ENCODE measurements at places on chromosomes 7 and 10. TPM values are rescaled to one million over a fixed set of nuclear protein-coding genes. Genes with fewer than 3 reads are reported as not detected.

Gene ADCYAP1R1
- 1.7 TPM for total RNA-seq

Gene TM9SF3
- total RNA-seq: 57.4 TPM

Gene ERVW-1
- total RNA-seq: not detected

Gene OR13A1
- total RNA-seq: not detected

GRCh38 chr7:84462259-84462658, 267.7 kb upstream of the SEMA3A start:
- no peaks in the 10 kb centered on the region for H3K27me3 ChIP-seq
- no peak overlapping the region for H3K4me3 ChIP-seq
- no peak overlapping the region for H3K27ac ChIP-seq
- no peaks in the 10 kb centered on the region for H3K36me3 ChIP-seq
- no peak for DNase-seq
- no peaks in the 10 kb centered on the region for H3K4me1 ChIP-seq

GRCh38 chr10:8050556-8051108, 3.9 kb upstream of the GATA3 start:
- no peak overlapping the region for H3K27ac ChIP-seq
- peak overlapping the region; percentile 36 for H3K4me3 ChIP-seq
- peaks cover 62% of the 10 kb centered on the region for H3K4me1 ChIP-seq
- no peak for DNase-seq
- peaks cover 100% of the 10 kb centered on the region for H3K27me3 ChIP-seq
- no peaks in the 10 kb centered on the region for H3K36me3 ChIP-seq

DNA sequence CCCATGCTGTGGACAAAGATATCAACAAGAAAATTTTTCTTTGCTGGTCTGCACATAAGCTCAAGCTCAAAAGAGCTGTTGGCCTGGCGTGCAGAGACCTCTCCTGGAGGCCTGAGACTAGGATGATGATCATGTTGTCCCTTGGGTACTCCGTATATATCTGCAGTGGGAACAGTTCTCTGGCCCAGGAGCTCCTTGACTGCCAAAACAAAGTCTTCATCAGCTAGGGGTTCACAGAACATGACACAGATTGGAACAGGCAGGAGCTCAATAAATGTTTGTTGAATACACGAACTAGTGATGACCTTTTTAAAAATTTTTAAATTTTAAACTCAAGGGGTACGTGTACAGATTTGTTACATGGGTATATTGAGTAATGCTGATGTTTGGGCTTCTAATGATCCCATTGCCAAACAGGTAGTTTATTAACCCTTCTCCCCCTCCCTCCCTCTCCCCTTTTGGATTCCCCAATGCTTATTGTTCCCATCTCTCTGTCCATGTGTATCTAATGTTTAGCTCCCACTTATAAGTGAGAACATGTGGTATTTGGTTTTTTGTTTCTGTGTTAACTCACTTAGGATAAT, 49.1 kb downstream of the ZNF783 start:
- DNase-seq: no peak
- no peak overlapping the region for H3K27ac ChIP-seq
- no peaks in the 10 kb centered on the region for H3K36me3 ChIP-seq
- no peak overlapping the region for H3K4me3 ChIP-seq

DNA sequence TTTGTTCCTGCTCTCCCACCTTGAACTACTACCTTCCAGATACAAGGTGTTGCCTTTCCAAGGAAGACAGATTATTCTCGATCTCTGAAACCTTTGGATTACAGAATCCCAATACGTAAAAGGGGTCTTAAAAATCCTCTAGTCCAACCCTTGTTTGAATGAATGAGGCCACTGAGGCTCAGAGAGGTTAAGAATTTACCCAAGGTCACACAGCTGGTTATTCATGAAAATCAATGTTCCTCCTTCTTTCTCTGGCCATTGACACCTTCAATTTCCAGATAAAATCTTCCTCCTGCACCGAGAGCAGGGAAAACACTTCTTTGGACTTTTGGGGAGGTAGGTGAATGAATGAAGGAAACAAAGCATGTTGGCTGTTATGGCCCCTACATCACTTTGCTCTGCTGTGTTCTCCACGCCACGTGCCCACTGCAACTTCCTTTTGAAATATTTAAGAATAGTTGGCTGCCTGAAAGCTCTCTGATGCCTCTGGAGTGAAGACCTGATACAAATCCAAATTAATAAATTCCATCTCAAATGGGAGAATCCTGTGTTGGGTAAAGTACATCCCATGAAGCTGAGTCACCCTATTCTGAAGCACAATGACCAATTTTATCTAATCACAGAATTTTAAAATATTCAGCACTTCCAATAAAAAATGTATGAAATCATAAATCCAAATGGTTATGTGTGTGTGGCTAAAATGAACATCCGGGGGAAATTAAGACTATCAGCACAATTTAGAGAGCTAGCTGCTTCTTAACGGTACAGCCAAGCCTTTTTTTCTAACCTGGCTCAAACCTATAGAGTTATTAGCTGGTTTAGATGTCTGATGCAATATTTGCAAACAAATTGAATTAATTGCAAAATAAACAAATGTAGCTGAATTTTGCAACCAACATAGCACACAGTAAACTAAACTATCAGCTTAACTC, 7.3 kb downstream of the SVIL start:
- H3K4me3 ChIP-seq: no peak overlapping the region
- no peak for DNase-seq
- no peaks in the 10 kb centered on the region for H3K4me1 ChIP-seq

DNA sequence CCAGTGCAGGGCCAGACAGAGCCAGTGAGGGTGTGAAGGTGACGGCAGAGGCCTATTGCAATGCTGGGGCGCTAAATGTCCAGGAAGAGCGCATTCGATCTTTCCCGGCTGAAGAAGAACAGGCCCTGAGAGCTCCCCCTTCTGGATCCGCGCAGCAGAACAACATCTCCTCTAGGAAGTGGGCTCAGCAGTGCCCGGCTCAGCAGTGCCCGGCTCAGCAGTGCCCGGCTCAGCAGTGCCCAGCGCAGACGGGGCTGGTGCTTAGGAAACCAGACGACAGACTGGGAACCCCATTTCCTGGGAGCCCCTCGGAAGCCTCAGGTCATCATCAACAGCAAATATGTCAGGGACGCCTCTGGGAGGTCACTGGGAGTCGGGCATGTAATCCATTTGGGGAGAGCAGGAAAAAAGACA, 4.7 kb upstream of the NOS3 start:
- H3K27me3 ChIP-seq: no peaks in the 10 kb centered on the region
- peak; percentile 60 for DNase-seq
- no peak overlapping the region for H3K27ac ChIP-seq
- no peak overlapping the region for H3K4me3 ChIP-seq

DNA sequence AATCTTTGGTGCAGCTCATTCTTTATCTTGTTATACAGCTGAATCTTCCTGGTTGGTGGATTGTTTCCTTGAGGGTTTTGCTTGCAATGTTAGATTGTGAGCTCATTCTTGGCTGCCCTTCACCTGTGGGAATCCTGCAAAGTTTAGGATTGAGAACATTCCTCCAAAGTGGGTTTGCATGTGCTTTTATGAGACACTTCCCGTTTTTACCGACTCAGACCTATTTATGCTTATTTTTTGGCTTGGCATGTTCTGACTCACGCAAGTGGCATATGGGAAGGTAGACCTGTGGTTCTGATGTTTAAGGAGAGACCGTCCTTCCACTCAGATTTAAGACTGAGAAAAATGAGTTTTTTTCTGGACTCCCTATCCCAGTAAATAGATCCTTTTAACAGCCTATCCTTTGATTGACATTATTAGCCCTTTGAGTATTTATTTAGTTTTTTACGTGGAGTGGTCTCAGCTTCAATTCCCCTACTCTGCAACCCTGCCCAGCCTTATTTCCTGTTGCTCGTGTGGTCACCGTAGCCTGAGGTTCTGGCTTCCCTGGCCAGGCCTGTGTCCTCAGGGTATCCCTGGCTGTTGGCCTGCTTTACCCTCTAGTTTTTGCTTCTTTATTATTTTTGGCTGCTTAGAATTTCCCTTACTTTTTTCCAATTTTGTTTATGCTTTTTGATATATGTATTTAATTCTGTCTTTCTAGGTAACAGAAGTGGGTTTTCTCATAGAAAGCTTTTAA, 13.4 kb upstream of the PRF1 start:
- no peaks in the 10 kb centered on the region for H3K27me3 ChIP-seq
- H3K4me1 ChIP-seq: peaks cover 6% of the 10 kb centered on the region
- no peak overlapping the region for H3K4me3 ChIP-seq
- H3K27ac ChIP-seq: no peak overlapping the region
- no peak for DNase-seq

DNA sequence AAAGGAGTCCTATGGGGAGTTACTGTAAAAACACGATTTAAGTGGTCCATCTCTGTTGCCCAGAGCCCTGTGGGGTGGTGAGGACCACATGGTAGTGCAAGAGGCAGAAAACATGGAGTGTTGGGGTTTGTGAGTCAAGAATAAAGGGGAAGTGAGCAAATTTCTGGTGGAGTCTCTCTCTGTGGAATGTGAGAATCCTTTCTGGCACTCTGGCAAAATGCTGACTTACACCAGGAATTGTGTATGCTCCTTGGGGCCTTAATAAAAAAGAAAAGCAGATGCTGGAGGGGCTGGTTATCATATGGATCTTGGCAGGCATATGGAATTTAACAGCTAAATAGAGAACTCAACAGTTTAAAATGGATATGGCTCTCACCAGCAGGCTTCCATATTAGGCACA, 486.0 kb downstream of the TNS3 start:
- DNase-seq: no peak
- H3K36me3 ChIP-seq: no peaks in the 10 kb centered on the region
- H3K27ac ChIP-seq: no peak overlapping the region
- peaks cover 3% of the 10 kb centered on the region for H3K4me1 ChIP-seq
- no peak overlapping the region for H3K4me3 ChIP-seq

DNA sequence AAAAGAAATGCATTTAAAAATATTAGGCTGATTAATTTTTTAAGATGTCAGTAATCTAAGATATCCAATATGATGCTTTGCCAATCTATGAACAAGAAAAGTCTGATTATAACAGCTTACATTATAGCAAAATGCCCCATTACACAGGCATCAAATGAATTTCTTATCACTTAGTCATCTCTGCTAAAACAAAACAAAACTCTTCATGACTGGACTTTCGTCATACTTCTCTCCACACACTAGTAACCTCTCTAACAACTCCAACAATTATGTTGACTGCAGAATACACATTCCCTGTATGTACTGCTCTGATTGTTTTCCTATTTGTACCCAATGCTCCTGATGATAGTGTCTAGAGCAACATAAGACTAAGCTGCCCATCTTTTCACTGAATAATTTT, 3.8 kb upstream of the MKI67 start:
- no peaks in the 10 kb centered on the region for H3K36me3 ChIP-seq
- H3K27ac ChIP-seq: no peak overlapping the region
- no peak for DNase-seq
- H3K27me3 ChIP-seq: peaks cover 17% of the 10 kb centered on the region

DNA sequence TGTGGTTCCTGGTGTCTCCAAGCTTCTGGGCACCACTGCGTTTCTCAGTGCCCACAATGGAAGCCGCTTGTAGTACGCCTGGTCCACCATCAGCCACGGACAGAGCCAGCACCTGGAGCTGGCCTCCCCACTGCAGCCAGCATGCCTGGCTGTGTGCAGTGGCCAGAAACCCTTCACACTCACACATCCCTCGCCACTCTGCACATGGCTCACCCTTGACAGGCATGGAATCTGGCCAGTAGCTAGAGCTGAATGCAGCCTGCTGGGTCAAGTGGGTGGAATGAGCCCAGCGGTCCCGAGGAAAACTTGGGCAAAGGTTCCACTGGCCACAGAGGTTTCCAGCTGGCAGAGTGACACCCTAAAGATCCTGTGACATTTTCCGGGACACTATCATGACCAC, 146.0 kb upstream of the ADO start:
- H3K27me3 ChIP-seq: no peaks in the 10 kb centered on the region
- H3K4me3 ChIP-seq: no peak overlapping the region
- peaks cover under 1% of the 10 kb centered on the region for H3K4me1 ChIP-seq
- no peaks in the 10 kb centered on the region for H3K36me3 ChIP-seq
- DNase-seq: peak; percentile 53

DNA sequence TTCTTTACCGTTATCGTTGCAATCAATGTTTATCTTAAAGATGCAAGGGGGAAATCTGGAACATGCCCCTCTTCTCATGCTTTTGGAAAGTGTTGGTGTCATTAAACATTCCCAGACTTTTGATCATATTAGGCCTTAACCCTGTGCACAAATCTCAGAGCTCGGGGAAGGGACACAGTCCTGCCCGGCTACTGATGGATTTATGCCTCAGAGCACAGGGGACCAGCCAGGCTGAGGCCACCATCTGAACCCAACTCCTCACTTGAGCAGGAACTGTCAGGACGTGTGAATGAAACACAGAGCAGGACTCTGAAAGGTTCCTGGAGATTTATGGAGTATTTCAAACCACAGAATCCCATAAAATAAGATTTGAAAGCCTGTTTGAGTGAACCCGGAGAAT, 132.0 kb upstream of the CXCL12 start:
- no peak overlapping the region for H3K4me3 ChIP-seq
- no peaks in the 10 kb centered on the region for H3K36me3 ChIP-seq
- no peaks in the 10 kb centered on the region for H3K27me3 ChIP-seq
- no peaks in the 10 kb centered on the region for H3K4me1 ChIP-seq
- H3K27ac ChIP-seq: no peak overlapping the region
- no peak for DNase-seq

DNA sequence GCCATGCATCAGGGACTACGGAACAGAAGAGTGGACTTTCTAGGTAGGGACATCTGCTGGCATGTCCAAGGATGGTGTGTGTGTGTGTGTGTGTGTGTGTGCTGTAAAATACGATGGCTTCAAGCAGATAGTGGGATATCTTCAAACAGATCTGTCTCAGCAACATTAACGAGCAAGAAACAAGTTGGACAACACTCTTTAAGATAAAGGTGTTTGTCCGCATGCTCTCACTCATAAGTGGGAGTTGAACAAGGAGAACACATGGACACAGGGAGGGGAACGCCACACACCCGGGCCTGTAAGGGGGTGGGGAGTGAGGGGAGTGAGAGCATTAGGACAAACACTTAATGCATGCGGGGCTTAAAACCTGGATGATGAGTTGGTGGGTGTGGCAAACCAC, 89.8 kb upstream of the AKR1E2 start:
- no peak for DNase-seq
- H3K27ac ChIP-seq: no peak overlapping the region
- no peaks in the 10 kb centered on the region for H3K27me3 ChIP-seq
- H3K36me3 ChIP-seq: no peaks in the 10 kb centered on the region
- no peak overlapping the region for H3K4me3 ChIP-seq

- H3K4me1 ChIP-seq: no peaks in the 10 kb centered on the region
- no peaks in the 10 kb centered on the region for H3K36me3 ChIP-seq
- H3K4me3 ChIP-seq: no peak overlapping the region
- no peak for DNase-seq
Observed at GRCh38 chr10:118978316-118978997, 51.1 kb upstream of the NANOS1 start.

DNA sequence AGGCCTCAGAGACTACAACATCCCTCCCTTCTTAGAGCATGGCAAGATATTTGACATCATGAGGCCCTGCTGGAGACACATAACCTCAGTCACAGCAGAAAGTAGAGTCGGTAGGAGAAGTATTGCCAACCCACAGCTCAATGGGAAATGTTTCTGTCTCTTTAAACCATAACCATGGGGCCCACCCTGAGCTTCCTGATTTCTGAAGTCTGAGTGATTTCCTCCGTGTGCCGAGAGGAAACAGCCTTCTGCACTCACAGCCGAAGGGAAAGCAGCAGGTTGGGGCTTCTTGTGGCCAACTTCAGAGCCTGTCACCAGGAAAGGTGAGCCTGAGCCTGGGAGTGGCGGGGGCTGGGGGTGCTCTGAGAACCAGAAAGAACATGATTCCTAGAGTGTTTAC, at the start of gene GIMAP1:
GIMAP1 (plus strand) TSS at position 246 of the 400 bp plus-strand sequence. CDS start 2,435 bp downstream, outside the sequence.
- peak within 1 kb of the TSS; percentile 83 for H3K27ac ChIP-seq
- no peaks in the 10 kb centered on the region for H3K36me3 ChIP-seq
- peaks cover 8% of the 10 kb centered on the region for H3K4me1 ChIP-seq
- no peaks in the 10 kb centered on the region for H3K27me3 ChIP-seq

All from heart right ventricle (tissue), 16 donors.